ENCODE measurements at places on chromosomes 5 and 9.

GRCh38 chr9:111728143-111728542, 66.6 kb downstream of the SHOC1 start:
- no peak for ATAC-seq

DNA sequence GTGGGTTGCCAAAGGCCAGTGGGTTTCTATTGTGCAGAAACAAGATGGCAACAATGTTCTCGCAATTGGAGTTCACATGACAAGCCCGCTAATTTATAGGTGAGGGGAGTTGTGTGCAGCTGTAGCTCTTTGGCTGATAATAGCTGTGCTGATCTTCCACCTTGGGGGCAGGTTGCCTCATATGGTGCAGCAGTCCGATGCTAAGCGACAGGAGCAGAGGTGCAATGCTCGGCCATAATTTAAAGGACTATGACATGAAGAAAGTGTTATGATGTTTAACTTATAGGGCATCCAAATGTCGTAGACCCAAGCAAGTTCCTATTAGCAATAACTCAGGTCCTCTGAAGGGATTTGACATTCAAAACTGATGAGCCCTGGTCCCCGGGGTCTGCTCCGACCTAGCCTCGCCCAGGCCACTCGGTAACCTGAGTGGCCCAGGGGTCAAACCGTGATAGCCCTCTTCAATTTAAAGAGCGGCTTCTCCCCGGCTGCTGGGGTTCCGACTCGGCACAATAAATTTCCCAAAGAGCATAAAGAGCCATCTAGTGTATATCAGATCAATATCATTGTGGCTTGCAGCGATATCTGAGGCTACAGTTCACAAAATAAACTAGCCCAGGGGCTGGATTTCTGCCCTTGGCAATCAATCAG, 724.0 kb downstream of the IRX1 start:
- no peak for ATAC-seq

DNA sequence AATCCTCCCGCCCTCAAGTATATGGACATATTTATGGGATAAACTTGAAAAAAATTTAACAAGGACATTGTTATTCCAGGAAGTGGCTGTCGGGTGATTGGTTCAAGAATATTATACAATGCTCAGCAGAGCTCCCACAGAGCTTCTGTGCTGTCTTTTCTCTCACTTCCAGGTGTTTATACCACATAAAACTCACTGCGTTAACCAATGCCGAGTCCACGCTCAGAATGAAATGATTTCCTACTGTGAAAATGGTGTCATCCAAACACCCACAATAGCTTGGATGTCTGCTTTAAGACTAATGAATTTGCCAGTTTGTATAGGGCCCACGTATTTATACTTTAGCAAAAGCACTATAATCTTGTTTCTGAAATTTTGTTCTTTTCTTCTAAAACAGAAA, 368.2 kb downstream of the NDUFS4 start:
- ATAC-seq, result no peak

DNA sequence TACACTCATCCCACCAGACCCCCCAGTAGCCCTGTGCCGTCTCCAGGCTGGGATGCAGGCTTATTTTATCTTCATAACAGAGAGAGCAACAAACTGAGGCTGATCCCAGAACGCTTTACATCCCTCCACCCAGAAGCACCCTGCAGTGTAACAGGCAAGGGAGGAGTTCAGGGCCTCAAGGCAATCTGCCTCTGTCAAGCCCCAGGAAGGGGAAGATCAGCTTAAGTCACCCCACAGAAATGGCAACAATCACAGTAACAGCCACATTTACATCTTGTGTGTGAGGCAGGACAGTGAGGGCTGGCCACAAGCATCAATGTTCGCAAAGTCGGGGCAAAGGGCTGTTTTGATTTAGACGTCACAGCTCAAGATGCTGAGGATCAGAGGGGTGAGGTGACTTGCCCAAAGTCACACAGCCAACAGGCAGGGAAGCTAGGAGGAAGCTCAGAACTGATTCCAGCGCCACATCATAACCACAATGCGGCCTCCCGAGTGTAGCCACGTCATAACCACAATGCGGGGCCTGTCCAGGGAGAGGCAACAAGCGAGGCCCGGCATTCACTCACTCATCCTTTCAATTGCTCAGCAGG, 14.4 kb downstream of the STK10 start:
- ATAC-seq, result no peak

GRCh38 chr9:98022447-98022846, 34.1 kb upstream of the NANS start:
- ATAC-seq, result no peak

DNA sequence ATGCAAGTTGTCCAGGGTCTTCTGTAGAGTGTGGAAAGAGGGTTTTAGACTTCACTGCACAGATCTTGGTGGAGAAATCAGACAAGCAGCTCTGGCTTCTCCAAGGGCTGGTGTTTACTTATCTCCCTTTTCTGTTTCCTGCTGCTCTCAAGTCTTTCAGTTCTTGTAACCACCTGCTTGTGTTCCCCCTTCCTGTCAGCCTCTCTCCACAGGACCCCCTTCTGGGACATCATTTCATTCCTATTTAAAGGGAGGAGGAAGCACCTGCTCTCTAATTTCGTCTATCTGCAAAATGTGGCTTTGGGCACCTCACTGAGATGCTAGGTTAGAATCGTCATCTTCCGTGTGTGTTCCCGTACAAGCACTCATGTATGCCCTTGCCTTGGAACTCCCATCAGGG, 636.2 kb downstream of the MTRR start:
- no peak for ATAC-seq

DNA sequence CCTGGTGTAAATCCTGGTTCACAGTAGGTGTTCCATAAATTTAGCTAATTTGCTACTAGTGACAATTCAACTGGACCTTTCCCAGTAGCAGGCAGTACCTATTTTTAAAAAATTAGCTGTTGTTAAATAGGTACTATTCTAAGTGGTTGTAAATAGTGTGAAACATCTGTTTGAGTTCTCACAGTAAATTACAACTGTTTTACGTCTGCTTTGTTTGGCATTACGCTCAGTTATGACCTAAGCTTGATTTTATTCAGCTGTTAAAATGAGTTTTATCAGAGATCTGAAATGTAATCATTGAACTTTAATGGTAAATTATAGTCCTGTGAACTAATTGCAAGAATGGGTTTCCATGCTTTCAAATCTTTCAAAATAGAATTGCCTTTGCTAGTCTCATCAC, 93.9 kb downstream of the GPBP1 start:
- ATAC-seq, result no peak

DNA sequence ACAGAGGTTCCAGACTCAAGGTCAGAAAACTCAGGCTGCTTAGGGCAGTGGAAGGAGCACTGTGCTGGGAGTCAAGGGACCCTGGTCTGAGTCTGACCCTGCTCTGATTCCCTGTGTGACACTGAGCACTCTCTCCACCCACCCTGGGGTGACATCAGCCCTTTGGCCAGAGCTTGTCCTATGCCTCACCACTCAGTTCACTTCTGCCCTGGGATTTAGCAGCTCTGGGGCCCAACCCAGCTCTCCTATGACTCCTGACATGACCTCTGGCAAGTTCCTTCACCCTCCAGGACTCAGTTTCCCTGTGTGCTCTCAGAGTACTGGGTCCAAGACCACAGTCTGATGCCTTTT, 63.9 kb downstream of the FAM114A2 start:
- ATAC-seq, result peak; percentile 42

GRCh38 chr9:134318941-134319305, 7.3 kb upstream of the RXRA start:
- no peak for ATAC-seq

GRCh38 chr9:134361843-134362414, 35.7 kb downstream of the RXRA start:
- ATAC-seq, result no peak

DNA sequence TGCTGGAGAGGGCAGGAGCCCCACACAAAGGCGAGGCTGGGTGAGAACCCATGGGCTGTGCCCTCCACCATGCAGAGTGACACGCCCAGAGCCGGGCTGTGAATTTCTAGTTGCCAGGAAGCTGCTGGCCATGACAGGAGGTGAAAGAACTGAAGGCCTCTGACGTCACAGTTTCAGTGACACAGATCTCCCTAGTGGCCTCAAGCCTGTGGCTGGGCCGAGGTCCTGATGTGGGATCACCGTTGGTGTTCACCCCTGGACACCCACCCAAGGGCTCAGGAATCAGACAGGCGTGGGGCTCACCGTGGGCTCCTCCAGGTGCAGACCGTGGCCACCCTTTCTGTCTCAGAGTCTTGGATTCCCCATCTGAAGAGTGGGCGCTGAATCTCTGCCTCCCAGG, 39.9 kb downstream of the MSX2 start:
- ATAC-seq, result no peak

- no peak for ATAC-seq
Measured at GRCh38 chr9:6495466-6495865, 82.5 kb downstream of the UHRF2 start.

DNA sequence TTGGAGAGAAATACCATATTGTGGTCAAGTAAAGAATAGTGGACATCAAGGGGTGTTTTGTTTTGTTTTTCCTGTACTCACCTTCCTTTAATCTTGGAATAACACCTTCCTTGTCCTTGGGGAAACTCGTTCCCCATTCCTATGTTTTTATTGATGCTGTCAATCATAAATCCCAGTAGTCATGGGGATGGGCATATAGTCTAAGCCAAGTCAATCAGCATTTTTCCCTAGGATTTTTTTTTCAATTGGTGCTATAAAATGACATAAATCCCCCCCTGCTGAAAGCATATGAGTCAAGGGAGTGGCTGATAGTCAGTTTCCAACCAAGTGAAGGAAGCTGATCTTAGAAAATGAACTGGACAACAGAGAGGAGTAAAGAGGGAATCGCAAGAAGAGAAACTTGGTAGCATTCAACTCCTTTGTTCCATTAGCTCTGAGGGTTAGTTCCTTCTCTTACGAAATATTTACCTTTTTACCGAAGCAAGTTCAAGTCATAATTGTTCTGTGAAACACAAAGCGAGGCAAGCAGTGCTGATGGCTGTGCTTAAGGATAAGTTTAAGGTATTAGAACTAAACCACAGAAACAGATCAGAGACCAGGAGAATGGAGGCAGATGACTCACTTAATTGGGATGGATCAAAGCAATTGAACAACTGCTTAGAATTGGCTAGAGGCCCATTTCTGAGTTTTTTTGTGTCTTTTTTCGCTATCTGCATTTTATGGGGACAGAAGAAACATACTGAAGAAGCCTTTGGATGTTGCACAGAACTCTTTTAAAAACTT, 218.6 kb downstream of the SEMA6A start:
- ATAC-seq, result no peak

GRCh38 chr5:36436306-36436705, 134.6 kb upstream of the RANBP3L start:
- ATAC-seq, result no peak

All from SK-N-SH treated with all-trans-retinoic acid at 6 μM for 48 hours (cell line).